HCT116 (cell line): ENCODE measurements at places on chromosomes 7 and 10. TPM values are rescaled to one million over a fixed set of nuclear protein-coding genes. Genes with fewer than 3 reads are reported as not detected.

DNA sequence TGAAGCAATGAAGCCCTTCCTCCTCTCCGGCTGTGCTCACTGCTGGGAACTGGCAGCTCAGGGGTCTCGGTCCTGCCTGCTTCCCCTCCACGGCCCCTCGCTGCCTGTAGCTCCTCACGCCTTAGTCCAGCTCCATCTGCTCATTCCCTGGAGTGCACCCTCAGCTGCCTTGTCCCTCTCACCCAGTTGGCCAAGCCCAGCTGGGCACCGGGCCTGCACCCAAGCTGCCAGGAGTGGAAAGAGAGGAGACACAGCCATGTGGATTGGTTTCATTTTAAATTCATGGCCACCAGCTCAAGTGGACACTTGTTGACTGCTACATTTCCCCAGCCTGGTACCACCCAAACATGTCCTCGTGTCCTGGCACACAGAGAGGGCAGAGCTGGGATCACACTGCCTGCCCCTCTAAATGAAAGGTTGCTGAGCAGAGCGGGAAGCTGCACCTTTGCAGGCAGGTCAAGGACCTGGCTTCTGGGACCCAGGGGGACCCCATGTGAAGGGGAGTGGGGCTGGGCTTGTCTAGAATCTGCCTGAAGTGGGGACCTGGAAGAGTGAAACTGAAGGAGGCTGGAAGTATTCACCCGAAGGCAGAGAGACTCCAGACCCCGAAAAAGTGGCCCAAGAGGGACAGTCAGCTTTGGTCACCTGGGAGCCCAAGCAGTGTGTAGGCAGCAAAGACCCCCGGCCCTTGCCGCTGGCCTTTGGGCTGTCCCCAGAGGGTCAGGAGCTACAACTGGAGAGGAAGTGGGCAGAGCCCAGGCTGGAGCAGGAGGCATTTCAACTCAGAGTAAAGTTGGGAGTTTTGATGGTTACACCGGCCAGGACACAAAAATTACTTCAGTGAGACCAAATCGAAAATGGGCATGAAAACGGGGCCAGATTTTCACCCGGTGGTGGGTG is 15.0 kb upstream of the BNIP3 start:
- no peak for DNase-seq
- H3K27me3 ChIP-seq = no peaks in the 10 kb centered on the region
- H3K4me1 ChIP-seq = no peaks in the 10 kb centered on the region
- no peak overlapping the region for H3K4me3 ChIP-seq
- H3K36me3 ChIP-seq = no peaks in the 10 kb centered on the region
- H3K27ac ChIP-seq = no peak overlapping the region

GRCh38 chr10:21495752-21496342 is 29.6 kb downstream of the SKIDA1 start:
- peak overlapping the region; percentile 83 for H3K27ac ChIP-seq
- H3K27me3 ChIP-seq = peaks cover 3% of the 10 kb centered on the region; the same call in 1 of the 2 replicates
- H3K4me1 ChIP-seq = 0 out of 2 replicates have a peak, but pooled peaks cover 2% of the 10 kb centered on the region

DNA sequence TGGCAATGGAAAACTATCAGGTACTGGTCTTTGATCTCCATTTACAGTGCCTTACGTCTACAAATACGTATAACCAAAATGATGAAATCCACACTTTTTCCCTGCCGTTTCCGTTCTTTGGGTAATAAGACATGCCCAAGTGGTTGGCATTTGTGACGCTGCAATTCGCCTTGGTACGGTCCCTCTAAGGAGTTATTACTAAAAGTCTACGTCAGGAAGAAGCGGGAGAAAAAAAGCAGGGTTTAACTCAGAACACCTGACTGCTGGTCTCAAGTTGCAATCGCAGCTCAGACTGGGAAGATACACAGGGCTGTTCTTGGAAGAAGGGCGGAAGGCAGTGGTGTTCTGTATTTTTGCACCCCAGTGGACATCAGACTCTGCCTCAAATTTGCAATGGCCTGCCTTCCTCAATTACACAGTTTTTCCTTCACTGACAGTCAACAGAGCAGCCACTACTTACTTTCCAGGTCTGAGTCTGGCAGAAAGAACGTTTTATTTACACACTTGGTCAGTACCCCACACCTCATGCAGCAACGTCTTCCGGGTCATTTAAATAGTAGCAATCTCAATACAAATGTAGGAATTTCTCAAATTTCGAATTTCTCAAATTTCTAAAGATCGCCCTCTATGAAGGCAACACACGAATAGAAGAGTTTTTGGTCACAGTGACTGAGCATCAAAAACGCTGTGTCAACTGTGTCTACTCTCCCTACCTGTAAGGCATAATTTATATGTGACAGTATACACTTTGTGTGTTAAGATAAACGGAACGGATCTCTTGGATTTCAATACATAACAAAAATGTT is 2.1 kb downstream of the BAIAP2L1 start:
- no peak overlapping the region for H3K27ac ChIP-seq
- H3K36me3 ChIP-seq = 0 out of 2 replicates have a peak, but pooled peaks cover 4% of the 10 kb centered on the region
- DNase-seq = no peak
- H3K27me3 ChIP-seq = no peaks in the 10 kb centered on the region

DNA sequence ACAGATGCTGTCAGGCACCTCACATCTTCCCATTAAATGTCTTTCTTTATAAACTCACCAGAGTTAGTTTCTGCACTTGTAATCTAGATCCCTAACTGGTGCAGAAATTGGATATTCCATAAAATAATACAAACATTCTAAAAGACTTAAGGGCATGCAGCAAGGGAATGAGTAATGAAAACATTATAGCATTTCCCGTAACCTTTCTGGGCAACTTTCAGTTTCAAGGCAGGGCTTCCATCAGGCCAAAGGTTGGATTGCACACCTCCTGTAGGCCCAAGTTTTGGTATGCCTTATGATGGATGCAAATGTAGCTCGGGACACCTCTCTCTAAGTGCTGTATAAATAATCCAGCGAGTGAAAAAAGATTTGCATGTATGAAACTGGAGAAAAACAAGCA is 129.9 kb upstream of the LYZL2 start:
- no peak for DNase-seq
- no peak overlapping the region for H3K27ac ChIP-seq
- no peak overlapping the region for H3K4me3 ChIP-seq
- no peaks in the 10 kb centered on the region for H3K27me3 ChIP-seq

DNA sequence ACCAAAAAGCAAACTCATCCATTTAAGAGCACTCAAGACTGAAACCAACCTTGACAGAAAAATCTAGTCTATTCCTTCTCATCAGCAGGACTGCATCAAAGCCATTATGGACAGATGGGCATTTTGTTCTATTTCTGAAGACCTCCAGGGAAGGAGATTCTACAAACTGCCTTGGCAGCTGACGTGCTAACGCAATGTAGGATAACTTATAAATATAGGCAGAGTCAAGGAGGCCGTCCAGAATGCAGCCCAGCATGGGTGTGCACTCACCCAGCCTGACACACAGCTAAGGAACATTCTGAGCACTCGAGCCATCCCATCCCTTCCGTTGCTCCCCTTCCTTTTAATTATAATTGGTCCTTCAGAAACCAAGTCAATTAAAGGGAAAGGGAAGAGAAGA is 25.3 kb upstream of the NEBL start:
- no peaks in the 10 kb centered on the region for H3K36me3 ChIP-seq
- no peaks in the 10 kb centered on the region for H3K27me3 ChIP-seq
- no peak overlapping the region for H3K27ac ChIP-seq
- no peak overlapping the region for H3K4me3 ChIP-seq
- no peaks in the 10 kb centered on the region for H3K4me1 ChIP-seq

DNA sequence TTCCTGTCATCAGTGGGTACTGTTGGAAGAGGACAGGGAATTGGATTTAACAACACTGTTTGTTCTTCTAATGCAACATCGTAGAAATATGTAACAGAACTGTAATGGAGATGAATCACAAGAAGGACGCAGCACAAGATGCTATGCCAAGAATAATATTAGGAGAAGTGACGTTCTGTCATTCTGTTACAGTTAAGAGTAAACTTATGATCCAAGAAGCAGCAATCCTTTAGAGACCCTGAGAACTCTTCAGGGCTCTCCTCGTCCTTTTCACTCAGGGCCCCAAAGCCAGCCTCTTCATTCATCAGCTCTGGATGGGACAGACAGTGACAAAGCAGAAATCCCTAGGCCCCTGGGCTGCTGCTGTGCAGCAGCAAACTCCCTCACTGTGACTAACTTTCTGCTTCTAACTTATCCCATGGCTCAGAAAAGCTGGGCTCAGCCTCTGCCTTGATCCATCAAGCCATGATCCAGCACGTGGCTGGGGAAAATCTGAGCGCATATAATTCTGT is 8.7 kb upstream of the IL6 start:
- no peaks in the 10 kb centered on the region for H3K36me3 ChIP-seq
- no peak overlapping the region for H3K27ac ChIP-seq
- no peak overlapping the region for H3K4me3 ChIP-seq
- no peaks in the 10 kb centered on the region for H3K27me3 ChIP-seq
- DNase-seq = no peak

GRCh38 chr7:36523371-36524101 is 133.9 kb downstream of the ANLN start:
- no peak overlapping the region for H3K27ac ChIP-seq
- H3K4me1 ChIP-seq = peaks cover 18% of the 10 kb centered on the region
- H3K36me3 ChIP-seq = no peaks in the 10 kb centered on the region
- 0 out of 2 replicates have a peak, but pooled peaks cover 3% of the 10 kb centered on the region for H3K27me3 ChIP-seq
- H3K4me3 ChIP-seq = no peak overlapping the region
- no peak for DNase-seq

The DENND2A gene
- total RNA-seq = 0.12 TPM

The NANOS1 gene
- 1.5 TPM for total RNA-seq

The FOXI2 gene
- total RNA-seq = not detected

The GRM8 gene
- total RNA-seq = 0.05 TPM

The UBTD1 gene
- 12.8 TPM for total RNA-seq

The VWDE gene
- 13.7 TPM for total RNA-seq

The NPSR1 gene
- total RNA-seq = not detected

The MSMB gene
- not detected for total RNA-seq
